Stimulated activated CD8-positive, alpha-beta memory T cell treated with anti-CD3 and anti-CD28 coated beads, Interleukin-15, amount 100 ng/mL, for 4 hours (primary cell): ENCODE measurements at places on chromosomes 3 and 15.

GRCh38 chr3:183584246-183584913 is 28.9 kb upstream of the KLHL6 start:
- DNase-seq, result no peak

- DNase-seq, result no peak
Measured at GRCh38 chr15:57205027-57205855, 171.1 kb upstream of the CGNL1 start.

GRCh38 chr3:193730511-193730910 is 137.5 kb downstream of the OPA1 start:
- DNase-seq, result no peak

DNA sequence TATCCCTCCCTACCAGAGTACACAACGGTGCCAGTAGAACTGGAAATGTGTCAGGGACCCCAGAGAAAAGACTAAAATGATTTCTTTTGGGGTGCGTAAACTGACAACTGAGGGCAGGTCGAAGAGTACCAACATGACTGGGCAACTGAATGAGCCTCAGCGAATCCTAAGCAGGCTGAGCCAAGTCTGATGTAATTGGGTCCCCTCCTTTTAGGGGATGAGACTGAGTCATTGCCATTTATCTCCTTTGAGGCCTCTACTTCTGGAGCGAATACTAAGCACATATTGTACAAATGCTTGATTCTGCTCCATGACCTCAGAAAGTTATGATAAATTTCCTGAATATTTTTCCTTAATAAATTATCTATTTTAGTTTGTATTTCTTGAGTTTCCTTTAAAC is 17.3 kb upstream of the GPR156 start:
- DNase-seq, result no peak

DNA sequence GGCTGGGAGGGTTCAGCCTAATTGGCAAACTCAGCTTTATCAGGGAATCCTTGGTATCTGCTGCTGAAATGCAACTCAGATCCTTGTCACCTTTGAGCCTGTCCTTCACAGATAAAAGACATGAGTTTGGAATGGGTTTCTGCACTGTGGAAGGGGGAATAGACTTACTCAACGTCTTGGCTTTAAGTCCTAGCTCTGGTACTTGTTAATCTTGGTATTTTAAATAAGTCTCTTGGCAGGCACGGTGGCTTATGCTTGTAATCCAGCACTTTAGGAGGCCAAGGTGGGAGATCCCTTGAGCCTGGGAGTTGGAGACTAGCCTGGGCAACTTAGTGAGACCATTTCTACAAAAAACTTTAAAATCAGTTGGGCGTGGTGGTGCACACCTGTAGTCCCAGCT is 55.1 kb upstream of the ATOSA start:
- no peak for DNase-seq

- no peak for DNase-seq
Measured at GRCh38 chr3:56196700-56197099, 271.6 kb downstream of the ERC2 start.

DNA sequence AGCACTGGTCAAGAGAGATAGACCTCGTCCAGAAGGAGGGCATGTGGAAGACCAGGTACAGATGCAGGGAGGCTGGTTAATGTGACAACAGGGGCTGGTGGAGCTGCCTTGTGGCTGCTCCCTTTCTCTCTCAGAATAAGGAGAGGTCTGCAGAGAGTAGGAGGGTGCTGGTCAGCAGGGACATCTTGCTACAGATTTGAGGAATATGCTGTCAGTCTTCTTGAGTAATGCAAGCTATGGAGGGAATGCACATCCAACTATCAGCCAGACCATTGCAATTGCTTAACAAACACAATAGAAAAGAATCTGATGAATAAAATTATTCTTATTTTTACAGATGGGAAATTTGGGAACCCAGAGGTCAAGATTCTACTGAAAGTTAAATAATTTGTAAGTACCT is 20.3 kb upstream of the SIAH2 start:
- no peak for DNase-seq

GRCh38 chr3:56988458-56989168 is 71.9 kb upstream of the SPATA12 start:
- DNase-seq, result peak; percentile 42

GRCh38 chr15:68726246-68726645 is 94.4 kb downstream of the ANP32A start:
- no peak for DNase-seq

DNA sequence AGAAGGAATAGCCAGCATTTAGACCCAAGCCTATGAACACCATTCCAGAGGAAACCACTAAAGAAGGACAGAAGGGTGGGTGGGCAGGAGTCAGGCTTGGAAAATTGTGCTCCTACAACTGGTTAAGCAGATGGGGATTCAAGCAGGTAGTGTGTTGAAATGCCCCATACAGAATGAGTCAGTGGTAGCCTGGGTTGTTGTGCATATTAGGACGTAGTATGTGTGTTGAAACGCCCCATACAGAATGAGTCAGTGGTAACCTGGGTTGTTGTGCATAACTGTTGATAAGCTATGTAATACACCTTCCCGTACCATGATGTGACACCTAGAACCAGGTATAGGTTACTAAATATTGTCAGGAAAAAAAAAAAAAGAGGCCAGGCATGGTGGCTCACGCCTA is 34.0 kb downstream of the MINDY4B start:
- DNase-seq, result no peak

DNA sequence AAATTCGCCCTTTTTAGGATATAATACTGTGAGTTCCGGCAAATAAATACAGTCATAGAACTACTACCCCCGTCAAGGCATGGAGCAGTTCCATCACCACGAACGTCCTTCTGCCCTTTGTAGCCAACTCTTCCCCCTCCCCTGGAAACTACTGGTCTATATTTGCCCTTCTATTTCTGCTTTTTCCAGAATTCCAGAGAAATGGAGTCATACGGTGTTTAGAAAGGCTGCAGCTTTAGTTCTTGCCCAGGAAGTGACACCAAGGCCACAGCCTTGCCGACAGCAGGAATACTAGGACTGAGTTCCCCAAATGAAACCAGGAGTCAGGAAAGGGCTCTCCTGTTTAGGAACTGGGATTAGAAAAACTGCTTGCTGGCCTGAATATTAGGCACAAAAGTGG is 291.2 kb downstream of the FAM43A start:
- no peak for DNase-seq

GRCh38 chr3:89644716-89645115 is 537.3 kb downstream of the EPHA3 start:
- no peak for DNase-seq

- no peak for DNase-seq
Measured at GRCh38 chr15:64686130-64686735, 89.2 kb downstream of the RBPMS2 start.

GRCh38 chr15:63872759-63873510 is 39.2 kb upstream of the HERC1 start:
- no peak for DNase-seq

DNA sequence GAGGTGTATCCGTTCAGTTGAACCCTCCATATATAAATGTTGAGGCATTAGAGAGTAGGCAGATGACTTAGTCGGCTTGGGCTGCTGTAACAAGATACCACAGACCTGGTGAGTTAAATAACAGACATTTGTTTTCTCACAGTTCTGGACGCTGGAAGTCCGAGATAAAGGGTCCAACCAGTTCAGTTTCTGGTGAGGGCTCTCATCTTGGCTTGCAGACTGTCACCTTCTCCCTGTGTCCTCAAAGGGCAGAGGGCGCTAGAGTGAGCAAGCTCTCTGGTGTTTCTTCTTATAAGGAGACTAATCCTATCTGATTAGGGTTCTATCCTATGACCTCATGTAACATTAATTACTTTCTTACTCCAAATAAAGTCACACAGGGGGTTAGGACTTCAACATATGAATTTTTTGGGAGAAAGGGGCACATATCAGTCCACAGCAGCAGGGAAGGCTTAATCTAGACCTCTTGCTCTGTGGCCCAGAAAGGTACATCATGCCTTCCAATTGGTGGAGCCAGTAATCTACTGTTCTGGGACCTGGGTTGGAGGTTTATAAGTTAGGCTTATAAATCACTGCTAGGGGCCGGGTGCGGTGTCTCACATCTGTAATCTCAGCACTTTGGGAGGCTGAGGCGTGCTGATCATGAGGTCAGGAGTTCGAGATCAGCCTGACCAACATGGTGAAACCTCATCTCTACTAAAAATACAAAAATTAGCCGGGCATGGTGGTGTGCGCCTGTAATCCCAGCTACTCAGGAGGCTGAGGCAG is 26.3 kb upstream of the SLC28A2 start:
- DNase-seq, result no peak

DNA sequence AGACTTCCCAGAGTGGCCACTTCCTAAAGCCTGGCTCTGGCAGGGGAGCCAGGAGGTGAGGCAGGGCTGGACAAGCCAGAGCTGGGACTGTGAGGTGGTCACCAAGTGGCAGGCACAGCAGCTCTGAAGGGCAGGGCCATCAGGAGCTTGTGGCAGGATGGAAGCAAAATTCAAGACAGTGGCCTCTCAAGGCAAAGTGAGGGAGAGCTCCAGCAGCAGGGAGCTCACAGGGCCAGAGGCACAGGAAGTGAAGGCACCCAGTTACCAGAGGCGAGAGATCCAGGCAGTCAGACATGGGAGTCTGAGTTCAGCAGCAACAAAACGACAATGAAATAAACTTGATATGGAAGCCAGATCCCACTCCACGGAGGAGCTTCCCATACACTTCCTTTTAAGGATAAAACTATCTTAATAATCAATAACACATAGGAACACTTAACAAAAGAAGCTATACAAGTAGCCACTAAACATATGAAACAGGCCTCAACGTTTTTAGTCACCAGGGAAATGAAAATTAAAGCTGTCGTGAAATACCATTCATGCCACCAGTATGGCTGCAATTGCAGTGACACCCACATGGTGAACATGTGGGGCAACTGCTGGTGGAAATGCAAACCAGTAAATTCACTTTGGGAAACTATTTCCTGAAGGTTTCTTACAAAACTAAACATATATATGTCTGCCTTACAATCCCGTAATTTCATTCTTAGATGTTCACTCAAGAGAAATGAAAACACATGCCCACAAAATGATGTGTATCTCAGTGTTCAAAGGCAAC is 35.4 kb upstream of the TMEM158 start:
- no peak for DNase-seq

GRCh38 chr15:27826902-27827714 is 272.0 kb downstream of the OCA2 start:
- no peak for DNase-seq

DNA sequence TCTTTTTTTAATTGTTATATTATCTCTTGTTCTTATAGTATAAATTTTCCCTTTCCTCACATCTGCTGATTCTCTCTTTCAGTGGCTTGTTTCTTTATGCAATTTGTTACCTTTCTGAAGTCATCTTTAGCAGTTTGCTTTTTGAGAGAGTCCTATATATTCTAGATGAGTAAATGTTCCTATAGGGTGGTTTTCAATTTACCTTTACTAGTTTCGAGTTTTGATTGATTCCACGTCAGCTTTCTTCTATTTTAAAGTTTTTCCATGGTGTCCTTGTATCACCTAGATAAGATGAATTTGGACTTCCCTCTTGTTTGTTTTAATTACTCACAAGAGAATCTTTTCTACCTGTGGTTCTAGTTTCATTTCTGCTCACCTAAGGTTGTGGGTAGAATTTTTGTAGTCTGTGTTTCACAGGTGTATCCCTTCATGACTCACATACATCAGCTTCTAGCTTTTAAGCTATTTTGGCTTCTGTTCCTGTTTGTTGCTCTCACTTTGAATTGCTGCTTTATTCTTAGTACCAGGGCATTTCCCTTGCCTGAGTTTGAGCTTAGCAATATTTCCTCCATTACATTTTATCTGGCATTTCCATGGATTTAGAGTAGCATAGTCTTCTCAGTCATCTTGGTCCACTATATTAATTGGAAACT is 6.4 kb downstream of the TEX9 start:
- no peak for DNase-seq

DNA sequence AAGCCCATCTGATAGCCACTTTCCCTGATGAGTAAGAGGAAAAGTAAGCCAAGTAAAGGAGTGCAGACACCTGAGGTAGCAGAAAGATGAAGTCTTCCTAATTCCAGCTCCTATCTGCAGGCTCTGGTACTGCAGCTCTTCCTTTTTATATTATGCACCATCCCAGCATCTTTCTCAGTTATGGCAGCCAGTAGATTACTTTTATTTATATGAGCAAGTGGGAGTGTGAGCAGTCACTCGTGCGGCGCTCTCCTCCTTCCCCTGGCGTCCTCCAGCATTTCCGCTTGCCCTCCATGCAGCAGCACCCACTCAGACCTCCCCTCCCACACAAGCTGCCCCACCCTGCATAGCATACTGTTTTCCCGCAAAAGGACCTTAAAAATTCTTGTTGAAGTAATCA is 465.9 kb upstream of the DPPA4 start:
- DNase-seq, result no peak

GRCh38 chr3:146974001-146974400 is 368.9 kb upstream of the PLSCR5 start:
- DNase-seq, result no peak

DNA sequence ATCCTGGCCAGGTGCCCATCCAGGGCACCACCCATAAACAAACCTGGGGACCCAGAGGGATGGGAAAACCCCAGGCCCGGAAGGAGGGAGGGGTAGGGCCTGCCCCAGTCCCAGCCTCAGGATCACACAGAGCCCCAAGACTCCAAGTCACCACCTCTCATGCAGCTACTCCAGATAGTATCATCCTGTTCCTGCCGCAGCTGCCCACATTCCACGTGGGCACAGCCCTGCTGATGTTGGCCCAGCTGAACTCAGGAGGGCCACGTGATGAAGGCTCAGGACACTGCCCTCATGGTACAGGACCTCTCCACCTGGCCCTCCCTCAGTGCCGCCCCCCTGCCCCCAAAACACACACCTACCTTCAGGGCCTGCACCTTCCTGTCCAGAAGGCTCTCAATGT is 69.5 kb downstream of the CACNA2D2 start:
- DNase-seq, result no peak

DNA sequence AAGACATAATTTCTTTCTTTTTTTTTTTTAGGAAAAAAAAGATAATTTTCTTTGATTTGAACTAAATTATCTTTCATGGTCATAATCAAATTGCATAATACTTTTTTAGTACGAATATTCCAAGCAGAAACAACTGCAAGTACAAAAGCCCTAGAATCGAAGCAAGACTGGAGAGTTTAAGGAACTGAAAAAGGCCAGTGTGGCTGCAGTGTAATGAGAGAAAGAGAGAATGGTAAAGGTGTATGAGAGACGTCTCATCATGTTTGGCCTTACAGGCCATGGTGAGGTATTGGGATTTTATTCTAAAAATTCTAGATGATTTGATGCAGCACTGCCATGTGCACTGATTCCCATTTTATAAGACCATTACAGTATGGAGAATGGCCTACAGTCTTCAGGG is 180.9 kb downstream of the SUCNR1 start:
- no peak for DNase-seq

- DNase-seq, result no peak
Measured at GRCh38 chr3:138686771-138687221, 78.2 kb downstream of the FAIM start.

GRCh38 chr15:94272251-94272898 is 41.0 kb downstream of the MCTP2 start:
- no peak for DNase-seq

- no peak for DNase-seq
Measured at GRCh38 chr15:39336926-39337325, 244.0 kb upstream of the THBS1 start.

- DNase-seq, result peak; percentile 26
Measured at GRCh38 chr3:113532698-113533533, 561 bp downstream of the SIDT1 start.

GRCh38 chr3:13498354-13499060 is 18.4 kb downstream of the HDAC11 start:
- no peak for DNase-seq

- DNase-seq, result no peak
Measured at GRCh38 chr3:101861212-101861788, 12.0 kb downstream of the NFKBIZ start.
